ENCODE measurements at places on chromosomes 5 and 9. TPM values are rescaled to one million over a fixed set of nuclear protein-coding genes. Genes with fewer than 3 reads are reported as not detected.

- DNase-seq, result no peak
Measured at GRCh38 chr5:71529682-71530081, 57.5 kb upstream of the MCCC2 start.

GRCh38 chr5:40505031-40505430 lies 174.7 kb upstream of the PTGER4 start:
- no peak for DNase-seq

The CCL28 gene
- total RNA-seq, result 0.18 TPM

The TAF7 gene
- 63.2 TPM for total RNA-seq

The PCA3 gene
- total RNA-seq, result 1.2 TPM

- DNase-seq, result no peak
Measured at GRCh38 chr5:5220901-5221631, 80.9 kb downstream of the ADAMTS16 start.

The IFNA21 gene
- not detected for total RNA-seq

DNA sequence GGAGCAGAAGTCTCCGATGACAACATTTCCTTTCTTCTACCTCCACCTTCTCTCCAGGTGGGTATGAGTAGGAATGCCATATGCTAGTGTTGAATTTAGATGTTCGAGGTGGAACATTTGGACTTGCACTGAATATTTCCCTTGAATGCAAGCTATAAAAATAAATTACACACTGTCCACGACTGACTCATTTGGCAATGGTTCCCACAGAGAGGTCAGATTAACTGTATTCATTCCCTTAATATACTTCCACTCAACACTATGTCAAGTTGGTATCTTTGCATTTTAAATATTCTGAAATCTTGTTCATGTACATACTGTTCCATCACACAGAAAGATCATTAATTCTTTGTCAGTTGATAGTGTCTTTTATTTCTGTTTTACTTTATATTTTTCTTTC lies 222.6 kb upstream of the PIK3R1 start:
- peak; percentile 7 for DNase-seq

- no peak for DNase-seq
Measured at GRCh38 chr5:150070821-150071220, 15.5 kb downstream of the CSF1R start.

DNA sequence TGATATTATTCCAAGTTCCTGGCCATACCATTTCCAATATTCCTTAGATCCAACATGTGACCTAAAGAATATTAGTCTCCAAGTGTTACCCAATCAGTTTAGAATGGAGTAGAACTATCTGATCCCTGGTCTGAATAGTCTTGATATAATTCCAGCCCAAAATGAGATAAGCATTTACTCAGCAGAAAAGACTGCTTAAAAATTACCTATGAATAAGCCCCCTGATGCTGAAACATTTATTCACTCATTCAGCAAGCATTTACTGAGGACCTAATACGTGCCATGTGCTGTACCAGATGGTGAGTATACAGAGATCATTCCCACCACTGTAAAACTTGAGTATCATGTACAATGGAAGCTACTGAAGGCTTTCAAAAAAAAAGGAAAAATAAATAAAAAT lies 157.0 kb downstream of the FAM114A2 start:
- DNase-seq, result no peak

The COL15A1 gene
- total RNA-seq, result 23.2 TPM

GRCh38 chr9:101398930-101399642 lies 435 bp downstream of the ZNF189 start:
- no peak for DNase-seq

The C9 gene
- total RNA-seq, result not detected

GRCh38 chr9:23820451-23821374 lies 5.3 kb downstream of the ELAVL2 start:
- DNase-seq, result peak; percentile 47

- no peak for DNase-seq
Measured at GRCh38 chr5:158691631-158692255, 408.0 kb downstream of the EBF1 start.

The CARD9 gene
- total RNA-seq, result 1.9 TPM

The SLC27A6 gene
- total RNA-seq, result 2.2 TPM

The TNFSF8 gene
- 0.18 TPM for total RNA-seq

The SHLD3 gene
- 7.8 TPM for total RNA-seq

- DNase-seq, result no peak
Measured at GRCh38 chr9:101307524-101308213, 77.1 kb downstream of the BAAT start.

DNA sequence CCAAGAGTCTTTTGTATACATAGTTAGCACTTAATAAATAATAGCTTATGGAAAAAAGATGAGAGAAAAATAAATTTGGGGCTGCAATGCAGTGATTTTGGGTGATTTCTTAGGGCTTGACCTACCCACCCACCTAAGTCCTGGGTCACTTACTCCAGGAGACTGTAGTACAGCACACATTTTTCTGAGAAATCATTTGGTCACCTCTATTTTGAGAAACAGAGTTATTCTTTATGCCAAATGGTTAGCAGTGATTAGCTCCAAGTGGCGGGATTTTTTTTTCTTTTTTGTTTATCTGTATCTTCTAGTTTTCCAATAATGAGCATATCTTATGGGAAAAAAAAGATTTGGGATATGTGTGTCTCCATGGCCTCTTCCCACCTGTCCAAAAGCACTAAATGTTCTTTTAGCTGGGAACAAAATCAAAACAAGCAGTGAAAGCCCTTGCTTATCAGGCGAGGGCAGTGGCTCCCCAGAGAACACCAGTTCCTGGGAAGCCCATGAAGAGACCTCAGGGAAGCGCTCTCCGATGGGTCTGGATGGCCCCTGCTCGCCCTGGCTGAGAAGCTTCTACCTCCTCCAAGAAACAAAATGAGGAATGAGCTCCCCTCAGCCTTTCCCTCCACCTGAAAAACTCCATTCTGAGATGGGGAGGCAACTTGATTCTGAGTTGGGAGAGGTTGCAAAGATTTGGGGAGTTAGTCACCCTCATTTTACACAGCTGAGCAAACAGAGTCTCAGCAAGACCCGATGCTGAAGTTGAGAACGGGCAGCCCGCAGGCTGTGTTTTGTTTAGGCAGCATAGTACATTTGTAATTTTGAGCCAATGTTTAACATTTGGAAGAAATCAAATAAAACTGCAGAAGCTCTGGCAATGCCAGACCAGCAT lies 69.9 kb downstream of the CYFIP2 start:
- no peak for DNase-seq

GRCh38 chr9:36892279-36892678 lies 141.8 kb downstream of the PAX5 start:
- DNase-seq, result no peak

DNA sequence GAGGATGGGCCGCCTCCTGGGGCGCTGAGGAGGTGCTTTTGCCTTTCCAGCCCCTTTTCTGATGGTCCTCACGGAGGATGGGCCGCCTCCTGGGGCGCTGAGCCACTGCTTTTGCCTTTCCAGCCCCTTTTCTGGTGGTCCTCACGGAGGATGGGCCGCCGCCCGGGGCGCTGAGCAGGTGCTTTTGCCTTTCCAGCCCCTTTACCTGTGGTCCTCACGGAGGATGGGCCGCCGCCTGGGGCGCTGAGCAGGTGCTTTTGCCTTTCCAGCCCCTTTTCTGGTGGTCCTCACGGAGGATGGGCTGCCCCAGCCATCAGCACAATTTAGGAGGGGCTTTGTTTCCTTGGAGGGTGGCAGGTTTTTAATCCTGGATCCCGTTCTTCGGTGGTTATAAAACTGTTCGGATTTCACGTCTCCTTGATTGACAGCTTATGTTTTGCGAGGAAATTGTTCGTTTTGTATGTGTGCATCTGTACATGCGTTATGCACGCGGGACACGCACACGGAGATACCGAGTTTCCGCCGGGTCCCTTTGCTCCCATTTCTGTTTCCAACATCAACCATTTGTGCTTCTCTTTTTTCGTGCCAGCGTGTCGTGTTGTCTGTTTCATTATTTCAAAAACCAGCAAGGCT lies 34.7 kb upstream of the SLC9A3 start:
- DNase-seq, result no peak

The ZNF366 gene
- 1.1 TPM for total RNA-seq

- DNase-seq, result no peak
Measured at GRCh38 chr5:69265931-69266330, 31.2 kb downstream of the CDK7 start.

- DNase-seq, result peak; percentile 65
Measured at GRCh38 chr9:137295238-137295811, 6.7 kb downstream of the NRARP start.

The CTSV gene
- total RNA-seq, result 1.3 TPM

DNA sequence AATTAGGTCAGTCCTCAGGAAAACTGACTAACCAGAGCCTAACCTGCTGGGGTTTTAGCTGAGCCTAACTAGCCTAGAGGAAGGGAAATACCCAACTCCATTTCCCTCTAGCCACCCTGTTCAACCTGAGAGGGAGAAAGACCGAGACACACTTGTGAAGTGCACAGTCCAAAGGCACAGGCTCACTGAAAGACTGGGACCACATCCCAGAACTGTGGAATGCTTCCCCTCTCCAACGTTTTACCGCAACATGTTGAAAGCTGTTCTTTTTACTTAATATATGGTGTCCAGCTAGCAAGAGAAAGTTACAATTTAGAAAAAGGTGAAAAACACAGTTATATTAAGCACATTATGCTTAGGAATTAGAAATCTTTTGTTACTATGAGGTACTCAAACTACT lies 76.8 kb upstream of the SIMC1 start:
- DNase-seq, result no peak

GRCh38 chr5:5025774-5026408 lies 114.2 kb upstream of the ADAMTS16 start:
- DNase-seq, result no peak

GRCh38 chr9:20314981-20315380 lies 307.3 kb downstream of the MLLT3 start:
- DNase-seq, result no peak

The SOWAHA gene
- total RNA-seq, result 4.9 TPM

The TAF9 gene
- total RNA-seq, result 50.4 TPM

The NRARP gene
- total RNA-seq, result 4.4 TPM

DNA sequence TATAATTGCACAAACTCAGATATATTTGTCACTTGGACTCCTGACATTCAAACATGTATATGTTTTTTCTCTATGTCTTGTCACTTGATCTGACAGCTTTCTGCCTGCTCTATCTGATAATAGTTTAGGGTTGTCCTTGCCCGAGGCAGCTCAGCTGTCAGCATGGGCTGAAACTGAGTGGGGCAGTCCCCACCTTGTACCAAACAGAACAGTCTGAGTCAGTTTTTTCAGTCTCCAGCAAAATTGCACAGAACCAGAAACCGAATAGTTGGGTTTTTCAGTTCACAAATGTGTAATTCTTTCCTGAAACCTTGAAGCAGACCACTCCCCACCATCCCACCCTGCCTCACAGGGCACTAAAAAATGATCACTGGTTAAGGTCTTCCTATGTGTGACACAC lies 9.5 kb upstream of the HAND1 start:
- no peak for DNase-seq

The PTCH1 gene
- 60.2 TPM for total RNA-seq

- DNase-seq, result peak; percentile 77
Measured at GRCh38 chr5:113274836-113275414, 159.9 kb downstream of the TSSK1B start.

DNA sequence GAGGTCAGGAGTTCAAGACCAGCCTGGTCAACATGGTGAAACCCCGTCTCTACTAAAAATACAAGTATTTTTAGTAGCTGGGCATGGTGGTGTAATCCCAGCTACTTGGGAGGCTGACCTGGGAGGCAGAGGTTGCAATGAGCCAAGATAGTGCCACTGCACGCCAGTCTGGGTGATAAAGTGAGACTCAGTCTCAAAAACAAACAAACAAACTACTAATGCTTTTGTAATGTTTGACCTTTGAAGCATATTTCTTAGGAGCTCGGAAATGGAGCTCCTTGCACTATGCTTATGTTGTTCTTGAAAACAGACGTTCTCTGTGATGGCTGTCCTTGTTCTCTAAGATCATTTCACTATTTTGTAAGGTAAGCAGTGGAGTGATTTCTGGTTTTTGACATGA lies 6.0 kb downstream of the F2RL2 start:
- no peak for DNase-seq

The BTNL3 gene
- 0.09 TPM for total RNA-seq

DNA sequence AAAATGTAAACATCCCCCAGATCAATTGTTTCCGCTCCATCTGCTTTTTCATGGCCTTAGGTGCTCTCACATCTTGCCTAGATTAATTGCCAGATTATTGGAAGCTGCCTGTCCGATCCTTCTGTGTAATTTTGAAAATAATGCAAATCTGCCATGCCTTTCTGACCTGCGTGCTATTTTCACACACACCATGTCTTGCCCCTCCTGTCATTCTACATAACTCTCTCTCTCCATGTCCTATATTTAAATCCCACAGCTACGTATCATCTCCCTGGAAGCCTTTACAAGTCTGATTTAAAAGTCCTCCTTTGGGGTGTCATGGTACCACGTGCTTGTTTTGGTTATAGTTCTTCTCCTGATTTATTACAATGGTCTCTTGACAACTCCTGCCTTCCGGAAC lies 247.6 kb upstream of the ELAVL2 start:
- DNase-seq, result no peak

DNA sequence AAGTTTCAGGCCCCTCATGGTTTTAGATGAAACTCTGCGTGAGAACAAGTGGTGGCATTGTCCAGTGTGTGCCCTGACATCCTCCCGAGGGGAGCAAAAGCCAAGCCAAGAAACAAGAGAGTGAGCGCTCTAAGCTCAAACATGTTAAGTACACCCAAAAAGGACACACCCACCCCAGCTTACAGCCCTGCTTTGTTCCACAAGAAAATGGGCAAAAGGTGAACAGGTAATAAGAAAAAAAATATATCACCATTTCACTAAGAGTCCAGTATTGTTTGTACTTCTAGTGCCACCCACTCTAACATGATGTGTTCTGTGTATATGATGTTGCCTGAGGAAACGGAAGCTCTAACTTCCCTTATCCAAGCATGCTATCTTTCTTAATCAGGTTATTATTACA lies 278.2 kb downstream of the SLIT3 start:
- no peak for DNase-seq

DNA sequence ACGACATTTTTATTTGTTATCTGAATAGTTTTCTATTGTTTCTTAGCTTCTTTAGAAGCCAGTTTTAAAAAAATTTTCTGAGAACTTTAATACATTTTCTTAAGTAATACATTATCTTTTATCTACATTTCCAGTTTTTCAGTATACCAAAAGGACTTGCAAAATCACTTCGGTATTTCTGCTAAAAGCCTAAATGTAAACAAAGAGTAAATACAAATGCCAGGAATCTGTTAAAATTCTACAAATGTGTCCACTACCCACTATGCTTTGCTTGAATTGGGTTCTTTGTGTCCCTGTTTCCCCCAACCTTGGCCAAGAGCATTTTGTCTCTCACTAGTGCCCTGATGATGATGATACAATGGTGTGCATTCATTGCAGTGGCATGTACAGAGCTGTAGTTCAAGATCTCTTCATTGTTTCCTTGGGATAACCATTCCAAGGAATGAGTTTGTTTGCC lies 611.2 kb downstream of the NR2F1-AS1 start:
- DNase-seq, result no peak

DNA sequence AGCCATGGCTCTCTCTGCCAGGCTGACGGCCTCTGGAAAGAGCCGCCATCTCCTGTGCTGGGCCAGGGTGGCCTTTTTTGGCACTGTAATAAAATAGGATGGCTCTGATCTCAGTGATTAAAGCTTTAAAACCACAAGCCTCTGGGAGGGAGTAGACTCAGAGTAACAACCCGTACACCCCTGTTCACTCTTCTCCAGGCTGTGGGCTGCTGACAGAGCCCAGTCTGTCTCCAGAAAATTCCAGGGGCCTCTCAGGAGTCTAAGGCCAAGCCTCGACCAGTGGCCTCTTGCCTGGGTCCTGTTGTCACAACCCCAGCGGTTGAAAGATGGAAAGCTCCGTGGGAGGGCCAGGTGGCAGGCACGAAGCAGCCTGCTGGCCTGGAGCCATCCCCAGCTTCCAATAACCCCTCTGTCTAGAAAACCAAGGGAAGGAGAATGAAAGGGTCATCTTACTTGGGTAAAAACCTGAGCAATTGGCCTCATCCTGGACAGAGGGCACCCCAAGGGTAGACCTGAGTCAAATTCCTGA lies 286.7 kb upstream of the ZNF462 start:
- no peak for DNase-seq
